ENCODE measurements at places on chromosomes 12 and 14. TPM values are rescaled to one million over a fixed set of nuclear protein-coding genes. Genes with fewer than 3 reads are reported as not detected.

GRCh38 chr14:87397499-87397898, 595.5 kb downstream of the GALC start:
- DNase-seq = no peak

NAV3 gene
- total RNA-seq = 0.08 TPM

DNA sequence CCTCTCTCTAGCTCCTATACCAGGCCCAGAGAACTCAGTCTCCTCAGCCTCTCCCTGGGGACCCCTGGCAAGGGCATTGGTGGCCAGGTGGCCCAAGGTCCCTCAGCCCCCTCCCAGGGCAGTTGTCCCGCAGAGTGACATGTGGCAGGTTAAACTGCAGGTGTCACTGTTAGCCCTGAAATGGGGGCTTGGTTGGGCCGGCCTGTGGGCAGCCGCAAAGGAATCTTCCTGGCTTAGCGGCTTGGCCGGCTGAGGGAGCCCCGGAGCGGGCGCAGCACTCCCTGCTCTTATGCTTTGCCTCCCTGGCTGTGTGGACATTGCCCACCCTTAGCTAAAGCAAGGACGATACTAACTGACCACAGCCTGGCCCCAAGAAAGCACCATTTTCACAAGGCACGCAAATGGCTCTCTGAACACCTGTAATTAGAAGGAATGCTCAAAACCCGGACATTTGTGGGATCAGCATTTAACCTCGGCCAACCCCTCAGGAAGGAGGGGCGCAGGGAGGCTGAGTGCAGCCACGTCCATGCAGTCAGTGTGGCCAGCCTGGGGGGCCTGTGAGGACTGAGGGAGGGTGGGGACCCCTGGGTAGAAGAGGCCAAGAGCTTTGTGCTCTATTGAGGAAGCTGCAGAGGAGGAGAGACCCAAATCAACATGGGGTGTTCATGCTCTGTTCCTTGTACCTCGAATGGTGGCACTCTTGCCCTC, 82.2 kb downstream of the PAPOLA start:
- DNase-seq = no peak

DNA sequence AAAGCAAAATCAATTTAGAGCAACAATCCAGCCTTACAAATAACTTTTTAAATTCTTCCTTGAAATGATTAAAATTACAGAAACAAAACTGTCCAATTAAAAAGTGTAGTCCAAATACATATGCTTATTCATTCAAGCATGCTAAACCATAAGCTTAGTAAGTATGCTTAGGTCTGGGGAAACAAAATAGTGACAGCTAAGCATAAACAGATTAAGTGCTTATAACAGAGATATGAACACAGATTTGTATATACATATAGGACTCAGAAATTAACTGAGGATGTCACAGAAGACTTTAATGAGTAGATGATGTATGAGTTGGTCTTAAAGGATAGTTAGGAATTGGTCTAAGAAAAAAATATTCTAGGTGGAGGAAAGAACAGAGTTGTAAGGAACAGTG, 41.8 kb downstream of the SCAF11 start:
- DNase-seq = no peak

TMEM106C gene
- total RNA-seq = 60.7 TPM

TPH2 gene
- not detected for total RNA-seq

- DNase-seq = no peak
Measured at GRCh38 chr14:103526247-103526913, 2.6 kb upstream of the TRMT61A start.

CPNE6 gene
- not detected for total RNA-seq
